ENCODE measurements at places on chromosomes 3 and 15. TPM values are rescaled to one million over a fixed set of nuclear protein-coding genes. Genes with fewer than 3 reads are reported as not detected.

RNF111 gene
- total RNA-seq = 26.9 TPM

WNT7A gene
- total RNA-seq = not detected

PLIN1 gene
- total RNA-seq = 2.1 TPM

HGD gene
- total RNA-seq = 0.40 TPM

XIRP1 gene
- total RNA-seq = 801 TPM

BLM gene
- total RNA-seq = 2.4 TPM

FES gene
- total RNA-seq = 7.3 TPM

GPR160 gene
- 0.81 TPM for total RNA-seq

All from psoas muscle (tissue), 8 donors.